ENCODE measurements at places on chromosomes 7 and 10. TPM values are rescaled to one million over a fixed set of nuclear protein-coding genes. Genes with fewer than 3 reads are reported as not detected.

KEL gene
- total RNA-seq, result 3.3 TPM

PSD gene
- 5.1 TPM for total RNA-seq

METTL27 gene
- total RNA-seq, result 0.73 TPM

TAS2R40 gene
- total RNA-seq, result not detected

GNAT3 gene
- total RNA-seq, result not detected

ARHGAP22 gene
- total RNA-seq, result 1.4 TPM

ZKSCAN1 gene
- total RNA-seq, result 51.1 TPM

CALU gene
- 19.9 TPM for total RNA-seq

Data from T-helper 17 cell (primary cell).